Vagina (tissue), 2 donors: ENCODE measurements at places on chromosomes 7 and 10. TPM values are rescaled to one million over a fixed set of nuclear protein-coding genes. Genes with fewer than 3 reads are reported as not detected.

DNA sequence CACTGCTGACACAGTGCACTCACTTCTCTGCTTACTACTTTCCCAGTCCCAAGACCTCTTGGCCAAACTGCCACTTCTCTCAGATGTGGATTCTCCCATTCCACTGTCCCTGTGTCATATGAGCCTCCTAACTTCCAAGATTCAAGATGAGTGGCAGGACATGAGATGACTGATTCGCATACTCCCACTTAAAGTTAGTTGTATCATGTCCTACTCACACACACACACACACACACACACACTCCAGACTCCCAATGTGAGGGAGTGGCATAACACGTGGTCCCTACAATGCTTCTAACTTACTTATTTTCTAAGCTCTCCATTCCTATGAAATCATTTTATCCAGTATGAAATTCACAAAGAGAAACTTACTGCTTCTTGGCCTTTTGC is 67.0 kb upstream of the CAV2 start:
- no peak for DNase-seq

The DENND2A gene
- 17.4 TPM for total RNA-seq

GRCh38 chr7:95205665-95206225 is 118.6 kb downstream of the PON1 start:
- DNase-seq: no peak

DNA sequence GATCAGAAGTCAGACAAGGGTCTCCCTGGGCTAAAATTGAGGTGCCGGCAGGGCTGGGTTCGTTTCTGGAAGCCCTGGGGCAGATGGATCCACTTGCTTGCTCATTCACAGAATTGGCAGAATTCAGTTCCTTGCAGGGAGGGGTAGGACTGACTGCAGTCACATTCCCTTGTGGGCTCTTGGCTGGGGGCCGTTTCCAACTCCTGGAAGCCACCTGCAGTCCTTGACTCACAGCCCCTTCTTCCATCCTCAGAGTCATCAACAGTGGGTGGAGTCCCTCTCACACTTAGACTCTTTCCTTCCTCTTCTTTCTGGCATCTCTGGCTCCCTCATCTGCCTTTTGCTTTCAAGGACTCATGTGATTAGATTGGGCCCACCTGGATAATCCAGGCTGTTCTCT is 54.6 kb upstream of the NANOS1 start:
- DNase-seq: peak; percentile 58

The TET1 gene
- 3.2 TPM for total RNA-seq
